Kidney epithelial cell (primary cell): ENCODE measurements at places on chromosomes 13 and 19.
A peak's percentile ranks its signal among the peaks of the same experiment; 100 is the strongest.

- DNase-seq: no peak
These were observed 77.5 kb downstream of the ZNF536 start for GRCh38 chr19:30449673-30450072.

DNA sequence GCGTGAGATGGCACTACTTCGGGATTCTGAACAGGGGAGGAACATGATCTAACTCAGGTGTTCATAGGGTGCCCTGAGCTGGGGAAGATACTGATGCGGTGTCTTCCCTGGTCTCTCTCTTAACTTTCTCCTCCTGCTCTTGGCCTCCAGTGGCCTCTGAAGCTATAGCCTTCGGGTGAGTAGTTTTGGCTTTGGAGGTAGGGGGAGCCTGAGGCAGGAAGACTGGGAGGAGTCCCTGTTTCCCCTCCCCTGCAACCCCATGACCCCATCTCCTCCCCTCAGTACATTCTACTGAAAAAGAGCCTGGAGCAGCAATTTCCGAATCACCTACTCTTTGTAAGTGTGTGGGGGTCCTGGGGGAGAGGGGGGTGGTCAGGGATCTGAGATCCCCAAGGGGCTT is 3.5 kb downstream of the SELENOV start:
- DNase-seq: no peak

- no peak for DNase-seq
These were observed 269.2 kb downstream of the KLF12 start for GRCh38 chr13:73865027-73865426.

DNA sequence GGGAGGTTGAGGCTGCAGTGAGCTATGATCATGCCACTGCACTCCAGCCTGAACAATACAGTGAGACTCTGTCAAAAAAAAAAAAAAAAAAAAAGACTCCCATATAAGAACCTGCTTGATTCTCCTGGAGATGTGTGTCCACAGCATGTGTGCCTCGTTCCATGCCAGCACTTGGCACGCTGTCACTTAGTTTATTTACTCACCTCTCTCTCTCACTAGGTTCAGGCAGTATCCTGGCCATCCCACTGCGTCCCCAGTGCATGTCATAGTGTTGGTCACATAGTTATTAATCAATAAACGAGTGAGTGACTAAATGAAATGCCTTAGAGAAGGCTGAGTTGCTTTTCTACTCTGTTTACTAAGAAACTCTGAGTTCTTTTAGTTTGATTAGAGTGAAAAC is 79.1 kb upstream of the GPR12 start:
- DNase-seq: no peak

GRCh38 chr13:45198924-45199323 is 1.9 kb downstream of the KCTD4 start:
- DNase-seq: no peak

GRCh38 chr13:114024603-114025404 is 50.9 kb upstream of the C13orf46 start:
- no peak for DNase-seq

- DNase-seq: no peak
These were observed 827.7 kb upstream of the PCDH9 start for GRCh38 chr13:68057836-68058235.

- no peak for DNase-seq
These were observed 97.6 kb upstream of the SERP2 start for GRCh38 chr13:44276061-44276460.

- no peak for DNase-seq
These were observed 7.6 kb upstream of the ACSBG2 start for GRCh38 chr19:6127716-6128335.

GRCh38 chr13:88000787-88001186 is 329.6 kb downstream of the SLITRK5 start:
- DNase-seq: no peak

DNA sequence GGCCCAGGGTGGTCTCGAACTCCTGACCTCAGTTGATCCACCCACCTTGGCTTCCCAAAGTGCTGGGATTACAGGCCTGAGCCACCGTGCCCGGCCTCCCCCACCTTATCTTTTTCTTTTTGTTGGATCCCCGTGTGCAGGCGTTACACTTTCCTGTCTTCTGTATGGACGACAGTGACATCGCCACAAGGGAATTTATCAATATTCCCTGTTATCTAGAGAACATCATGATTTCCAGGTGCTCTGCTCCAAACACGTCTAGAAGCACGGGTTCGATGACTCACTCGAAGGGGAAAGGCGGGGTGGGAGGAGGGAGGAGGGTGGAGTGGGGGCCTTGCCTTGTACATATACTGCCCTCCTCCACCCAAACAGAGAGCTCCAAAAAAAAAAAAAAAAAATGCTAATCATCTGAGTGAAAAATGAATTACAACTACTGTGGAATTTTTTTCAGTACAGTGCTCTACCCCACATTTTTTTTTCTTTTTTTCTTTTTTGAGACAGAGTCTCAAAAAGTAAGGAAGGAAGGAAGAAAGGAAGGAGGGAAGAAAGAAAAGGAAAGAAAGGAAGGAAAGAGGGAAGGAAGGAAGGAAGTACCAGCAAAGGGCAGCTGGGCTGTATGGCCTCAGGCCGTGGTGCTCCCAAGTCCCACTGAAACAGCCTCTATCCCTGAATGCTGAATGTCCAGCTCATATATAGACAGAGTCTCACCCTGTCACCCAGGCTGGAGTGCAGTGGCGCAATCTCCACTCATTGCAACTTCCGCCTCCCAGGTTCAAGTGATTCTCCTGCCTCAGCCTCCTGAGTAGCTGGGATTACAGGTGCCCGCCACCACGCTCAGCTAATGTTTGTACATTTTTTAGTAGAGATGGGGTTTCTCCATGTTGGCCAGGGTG is 36.8 kb downstream of the INSR start:
- peak; percentile 43 for DNase-seq

GRCh38 chr13:113142876-113143275 is 15.6 kb upstream of the PROZ start:
- DNase-seq: no peak

DNA sequence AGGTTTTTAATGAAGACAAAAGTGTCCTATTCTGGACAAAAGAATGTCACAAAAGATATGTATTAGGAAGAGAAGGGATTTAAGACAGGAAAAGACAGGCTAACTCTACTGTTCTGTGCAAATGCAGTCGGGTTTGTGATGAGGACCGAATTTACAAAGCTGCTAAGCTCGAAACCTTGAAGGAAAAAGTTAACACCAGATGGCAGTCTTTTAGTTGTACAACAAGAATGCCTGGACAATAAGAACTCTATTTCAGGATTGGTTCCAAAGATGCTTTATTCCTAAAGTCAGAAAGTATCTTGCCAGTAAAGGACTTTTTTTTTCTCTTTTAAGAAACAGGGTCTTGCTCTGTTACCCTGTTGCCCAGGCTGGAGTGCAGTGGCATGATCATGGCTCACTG is 51.1 kb downstream of the HS6ST3 start:
- no peak for DNase-seq

DNA sequence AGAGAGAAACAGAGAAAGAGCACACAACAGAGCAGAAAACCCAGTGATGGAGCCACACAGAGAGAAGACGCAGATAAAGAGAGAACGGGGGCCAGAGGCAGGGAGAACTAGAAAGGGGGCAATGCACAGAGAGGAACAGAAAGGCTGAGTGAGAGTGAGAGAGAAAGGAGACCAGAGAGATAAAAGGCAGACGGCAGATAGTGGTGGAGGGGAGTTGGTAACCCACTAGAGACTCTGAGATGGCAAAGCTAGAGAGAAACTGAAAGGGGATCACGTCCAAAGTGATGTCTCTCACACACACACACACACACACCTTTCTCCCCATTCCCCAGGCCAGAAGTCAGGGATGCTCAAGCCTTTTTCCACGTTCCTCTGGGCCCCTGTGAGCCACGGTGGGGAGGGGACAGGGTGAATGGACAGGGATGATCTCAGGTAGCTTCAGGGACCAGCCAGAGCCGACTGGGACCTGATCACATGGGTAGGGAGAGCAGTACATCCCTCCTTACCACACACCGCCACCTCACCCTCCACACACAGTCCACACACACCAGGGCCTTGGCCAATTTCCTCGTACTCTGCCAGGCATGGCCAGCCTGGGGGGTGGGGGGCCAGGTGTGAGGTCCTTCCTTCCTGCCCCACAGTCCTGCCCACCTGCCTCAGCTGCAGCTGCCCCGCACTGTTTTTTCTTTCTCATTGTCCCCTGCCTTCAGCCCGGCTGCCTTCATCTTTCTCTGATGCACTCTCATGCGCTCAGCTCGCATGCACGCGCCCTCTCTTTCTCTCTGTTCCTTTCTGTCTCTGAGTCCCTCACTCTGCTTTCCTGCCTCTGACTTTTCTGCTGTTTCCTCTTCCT is 22.5 kb upstream of the POU2F2 start:
- no peak for DNase-seq

DNA sequence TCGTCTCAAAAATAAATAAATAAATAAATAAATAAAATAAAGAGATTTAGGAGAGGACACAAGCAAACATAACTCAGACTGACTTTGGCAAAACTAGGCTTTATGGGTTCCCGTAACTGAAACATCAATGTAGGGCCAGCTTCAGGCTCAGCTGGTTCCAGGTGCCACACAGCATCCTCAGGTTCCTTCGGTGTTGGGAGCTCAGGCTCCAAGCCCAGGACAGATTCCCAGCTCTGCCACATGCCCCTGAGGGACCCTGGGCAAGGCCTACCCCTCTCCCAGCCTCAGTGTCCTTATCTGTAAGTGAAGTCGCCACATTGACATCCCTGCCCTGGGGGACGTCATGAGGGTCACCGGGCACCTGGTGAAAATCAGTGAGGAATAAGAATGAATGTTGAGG is 18.7 kb downstream of the MISP start:
- DNase-seq: no peak

DNA sequence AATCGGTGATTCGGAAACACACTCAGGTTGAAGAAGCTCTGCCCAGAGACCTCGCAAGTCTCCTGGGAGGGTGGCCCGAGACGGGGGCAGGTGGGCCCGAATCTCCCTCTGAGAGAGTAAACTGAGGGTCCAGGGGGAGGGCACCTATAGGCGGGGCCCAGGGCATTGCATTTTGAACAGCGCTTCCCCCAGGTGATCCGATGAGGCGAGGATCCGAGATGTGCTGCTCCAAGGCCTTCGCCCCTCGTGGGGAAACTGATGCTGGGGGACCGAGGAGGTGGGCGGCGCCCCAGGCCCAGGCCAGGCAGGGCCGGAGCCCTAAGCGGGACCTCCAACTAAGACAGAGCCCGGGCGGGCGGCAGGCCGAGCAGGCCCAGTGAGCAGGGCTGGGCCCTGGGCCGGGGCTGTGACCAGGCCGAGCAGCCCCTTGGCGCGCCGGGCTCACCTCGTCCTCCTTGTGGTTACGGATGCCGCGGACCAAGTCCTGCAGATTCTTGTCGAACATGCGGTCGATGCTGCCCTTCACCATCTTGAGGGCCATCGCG is 500 bp downstream of the AP3D1 start:
- DNase-seq: no peak
